ENCODE measurements at places on chromosomes 3 and 15. TPM values are rescaled to one million over a fixed set of nuclear protein-coding genes. Genes with fewer than 3 reads are reported as not detected.

Gene AVEN
- 19.8 TPM for total RNA-seq

Gene MORC1
- not detected for total RNA-seq

Gene AADACL2
- not detected for total RNA-seq

Gene OSTN
- total RNA-seq = not detected

Gene MYLK
- not detected for total RNA-seq

Gene SMCO1
- total RNA-seq = not detected

Gene TRIM42
- not detected for total RNA-seq

Gene PROS1
- 1.7 TPM for total RNA-seq

Gene ALPK3
- total RNA-seq = 0.34 TPM

Gene CCDC191
- total RNA-seq = 0.68 TPM

Gene SMAD6
- 0.43 TPM for total RNA-seq

Gene PRSS50
- not detected for total RNA-seq

Gene COLQ
- total RNA-seq = 1.6 TPM

Gene RPL39L
- total RNA-seq = 11.0 TPM

Gene RAB7A
- total RNA-seq = 322 TPM

Gene PPP1R14D
- not detected for total RNA-seq

Gene COL8A1
- total RNA-seq = not detected

Gene PARP16
- total RNA-seq = 11.0 TPM

Gene DZIP3
- total RNA-seq = 4.9 TPM

Gene LDHAL6B
- total RNA-seq = not detected

Gene TMEM108
- total RNA-seq = not detected

Gene MB21D2
- total RNA-seq = 17.7 TPM

Gene CFAP161
- not detected for total RNA-seq

Gene SKOR1
- total RNA-seq = 0.09 TPM

Gene ISLR2
- total RNA-seq = not detected

Gene OR4F15
- not detected for total RNA-seq

Gene GASK1A
- not detected for total RNA-seq

Gene GCNT3
- total RNA-seq = not detected

Gene ASB14
- not detected for total RNA-seq

Gene ARL8B
- total RNA-seq = 37.9 TPM

Gene CILP
- 0.05 TPM for total RNA-seq

Gene ACP3
- not detected for total RNA-seq

Gene SLC27A2
- 99.5 TPM for total RNA-seq

Gene C3orf85
- total RNA-seq = not detected

Gene GOLGA8S
- total RNA-seq = 0.16 TPM

Gene SNTN
- not detected for total RNA-seq

Gene RASGRF1
- 0.09 TPM for total RNA-seq

Gene IL16
- 42.8 TPM for total RNA-seq

Gene NMB
- total RNA-seq = 2.5 TPM

Gene ATP10A
- 40.1 TPM for total RNA-seq

Gene LRRC34
- 5.9 TPM for total RNA-seq

Gene DPPA2
- not detected for total RNA-seq

Gene RASL12
- not detected for total RNA-seq

Gene WDR93
- not detected for total RNA-seq

Gene GPR15
- 10.5 TPM for total RNA-seq

Data from activated T-helper 2 cell treated with anti-CD3 and anti-CD28 coated beads, Interferon-gamma antibody, Interleukin-2, Interleukin-4, amounts not matched to agents 10 μg/mL and 5 μg/mL and 100 μg/mL, durations not matched to agents 14 hours and 24 hours and 36 hours (primary cell).